ENCODE measurements at places on chromosomes 7 and 10.
A peak's percentile ranks its signal among the peaks of the same experiment; 100 is the strongest.

DNA sequence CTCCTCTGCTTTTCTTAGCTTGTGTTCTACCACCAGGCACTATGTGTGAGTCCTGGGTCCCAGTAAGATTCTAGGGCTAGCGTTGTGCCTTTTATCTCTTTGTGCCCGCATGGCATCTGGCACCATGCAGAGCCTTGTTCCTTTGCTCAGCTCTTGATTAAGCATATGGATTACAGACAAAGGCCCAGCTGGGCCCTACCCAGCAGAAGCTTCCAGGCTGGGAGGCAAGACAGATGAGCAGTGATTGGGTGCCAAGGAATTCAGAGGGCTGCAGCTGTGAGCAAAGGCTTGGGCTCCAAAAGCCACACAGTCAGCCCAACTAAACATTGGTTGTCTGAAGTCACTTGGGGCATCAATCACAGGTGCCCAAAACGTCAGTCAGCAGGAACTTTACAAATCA lies 2.0 kb downstream of the ACSM6 start:
- no peak for DNase-seq

- DNase-seq = no peak
Observed at GRCh38 chr10:63798599-63799498, 277.6 kb downstream of the REEP3 start.

GRCh38 chr7:45177801-45178200 lies 20.2 kb downstream of the RAMP3 start:
- no peak for DNase-seq

DNA sequence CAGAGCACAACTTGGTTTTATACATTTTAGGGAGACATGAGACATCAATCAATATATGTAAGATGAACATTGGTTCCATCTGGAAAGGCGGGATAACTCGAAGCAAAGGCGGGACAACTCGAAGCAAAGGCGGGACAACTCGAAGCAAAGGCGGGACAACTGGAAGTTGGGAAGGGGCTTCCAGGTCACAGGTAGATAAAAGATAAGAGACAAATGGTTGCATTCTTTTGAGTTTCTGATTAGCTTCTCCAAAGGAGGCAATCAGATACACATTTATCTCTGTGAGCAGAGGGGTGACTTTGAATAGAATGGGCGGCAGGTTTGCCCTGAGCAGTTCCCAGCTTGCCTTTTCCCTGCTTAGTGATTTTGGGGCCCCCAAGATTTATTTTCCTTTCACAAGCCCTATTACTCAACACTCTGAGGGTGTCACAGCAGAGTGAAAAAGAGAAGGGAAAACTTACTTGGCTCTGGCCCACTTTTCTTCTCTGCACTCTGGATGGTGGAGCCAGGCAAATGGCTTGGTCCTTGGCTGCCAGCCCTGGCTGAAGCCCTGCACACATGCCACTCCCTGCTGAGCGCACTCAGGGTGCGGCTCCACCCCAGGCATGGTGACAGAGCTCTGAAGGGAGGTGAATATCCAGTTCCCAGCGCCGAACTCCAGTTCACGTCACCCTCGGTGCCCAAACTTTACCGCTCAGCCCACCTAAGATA lies 46.7 kb downstream of the PARD3 start:
- no peak for DNase-seq

DNA sequence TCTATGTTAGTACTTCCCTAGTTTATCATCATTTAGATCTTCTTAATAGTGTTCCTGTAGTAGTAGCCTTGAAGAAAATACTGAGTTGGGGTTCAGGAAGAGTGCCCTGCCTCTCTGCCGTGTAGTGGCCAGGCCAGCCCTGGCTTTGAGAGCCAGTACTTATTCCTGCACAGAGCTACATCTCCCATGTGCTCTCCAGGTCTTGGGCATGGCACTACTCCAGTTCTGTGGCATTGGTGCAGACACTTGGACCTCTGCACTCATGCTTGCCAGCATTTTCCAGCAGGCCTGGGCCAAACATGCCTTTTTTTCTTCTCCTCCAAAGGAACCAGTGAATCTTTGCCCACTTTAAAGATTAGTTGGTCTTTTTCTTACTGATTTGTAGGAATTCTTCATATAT lies 5.3 kb downstream of the GNG11 start:
- no peak for DNase-seq

DNA sequence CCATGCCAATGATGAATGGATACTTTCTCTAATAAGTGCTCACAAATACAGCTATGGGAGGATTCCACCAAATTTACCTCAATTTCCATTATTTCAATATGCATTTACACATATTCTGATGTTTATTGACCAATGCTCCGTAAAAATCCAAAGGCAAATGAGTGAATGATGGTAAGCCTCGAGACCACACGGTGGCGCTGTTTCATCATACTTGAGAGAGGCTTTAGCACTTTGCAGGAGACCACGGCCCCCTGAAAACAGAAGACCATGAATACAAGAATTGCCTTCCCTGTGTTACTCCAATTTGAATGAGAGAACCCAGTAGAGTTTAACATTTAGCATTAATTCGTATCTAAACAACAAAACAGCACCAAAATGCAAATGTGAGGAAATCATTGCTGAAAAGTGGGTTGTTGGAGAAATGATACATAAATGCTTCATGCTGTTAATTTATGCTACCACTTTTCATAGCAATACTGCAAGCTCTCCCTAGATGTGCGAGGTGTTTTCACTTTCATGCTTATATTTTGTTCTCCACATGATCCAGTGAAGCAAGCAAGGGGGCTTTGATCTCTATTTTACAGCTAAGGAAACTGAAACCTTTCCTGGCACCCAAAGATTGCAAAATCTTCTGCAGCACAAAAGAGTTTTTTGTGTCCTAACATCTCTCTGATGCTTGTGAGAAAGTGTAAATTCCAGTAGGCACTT lies 35.4 kb downstream of the TRIL start:
- DNase-seq = peak; percentile 57

DNA sequence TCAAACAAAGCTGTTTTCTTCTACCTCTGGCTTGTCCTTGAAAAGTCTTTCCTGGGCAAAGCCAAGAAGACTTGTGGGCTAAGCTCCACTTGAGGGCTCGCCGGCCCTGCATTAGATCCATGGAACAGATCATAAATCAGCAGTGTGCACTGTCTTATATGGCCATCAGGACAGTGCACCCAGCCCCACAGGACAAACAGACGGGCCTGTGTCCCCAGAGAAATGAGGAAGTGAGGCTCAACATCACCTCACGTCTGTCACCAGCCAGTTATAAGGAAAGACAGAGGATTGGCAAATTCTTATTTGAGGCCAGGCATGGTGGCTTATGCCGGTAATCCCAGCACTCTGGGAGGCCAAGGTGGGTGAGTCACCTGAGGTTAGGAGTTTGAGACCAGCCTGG lies 12.3 kb upstream of the IFT22 start:
- no peak for DNase-seq

DNA sequence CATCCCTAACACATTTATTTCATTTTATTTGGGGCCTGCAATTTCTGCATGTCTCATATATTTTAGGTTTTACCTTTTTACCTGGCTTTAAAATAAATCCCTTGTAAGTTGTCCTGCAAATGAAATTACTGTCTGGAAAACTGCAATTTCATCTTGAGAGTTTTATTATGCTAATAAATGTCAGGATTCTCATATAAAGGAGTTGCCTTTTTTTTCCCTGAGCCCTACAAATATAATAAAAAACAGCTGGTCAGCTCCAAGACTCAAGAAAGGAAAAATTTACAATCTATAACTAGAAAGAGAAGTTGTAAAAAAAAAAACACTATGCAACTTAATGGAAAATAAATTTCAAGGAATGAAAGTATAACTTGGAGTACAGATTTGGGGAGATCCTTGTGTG lies 108.7 kb downstream of the SH2D4B start:
- DNase-seq = no peak

DNA sequence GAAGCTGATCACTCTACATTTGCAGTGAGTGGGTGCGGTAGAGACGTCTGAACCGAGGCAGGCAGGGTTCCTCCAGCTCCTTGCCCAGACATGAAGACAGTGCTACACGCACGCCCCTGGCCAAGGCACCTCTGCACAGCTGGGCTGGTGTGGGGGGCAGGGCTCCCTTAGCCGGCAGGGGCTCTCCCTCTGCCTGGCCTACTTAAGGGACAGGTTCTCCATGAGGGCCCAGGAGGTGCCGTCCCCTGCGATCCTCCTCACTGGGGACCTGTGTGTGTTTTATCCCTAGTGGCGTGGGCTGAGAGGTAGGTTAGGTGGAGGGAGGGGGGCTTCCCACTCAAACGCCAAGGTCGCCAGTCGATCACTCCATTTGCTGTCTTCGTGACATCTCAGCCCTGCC lies 35.3 kb downstream of the IL15RA start:
- DNase-seq = no peak

DNA sequence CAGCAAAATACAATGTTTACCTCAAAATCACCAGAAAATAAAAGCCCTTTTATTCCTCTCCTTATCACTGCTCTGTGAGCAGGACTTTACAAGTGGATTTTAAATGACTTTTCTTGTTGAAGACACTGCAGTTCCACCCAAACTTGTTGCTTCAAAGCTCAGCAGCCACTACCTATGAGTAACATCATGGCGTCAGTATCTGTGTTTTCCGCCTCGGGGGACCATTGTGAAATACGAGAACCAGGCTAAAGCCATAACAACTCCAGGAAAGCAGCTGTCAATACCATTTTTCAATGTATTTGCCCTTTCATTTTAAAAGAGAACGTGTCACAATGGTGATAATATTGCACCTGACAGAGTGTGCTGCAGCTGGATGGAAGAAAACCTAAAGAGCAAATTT lies 284.0 kb upstream of the RNF32 start:
- DNase-seq = no peak

- DNase-seq = no peak
Observed at GRCh38 chr7:118104812-118105441, 79.0 kb upstream of the LSM8 start.

DNA sequence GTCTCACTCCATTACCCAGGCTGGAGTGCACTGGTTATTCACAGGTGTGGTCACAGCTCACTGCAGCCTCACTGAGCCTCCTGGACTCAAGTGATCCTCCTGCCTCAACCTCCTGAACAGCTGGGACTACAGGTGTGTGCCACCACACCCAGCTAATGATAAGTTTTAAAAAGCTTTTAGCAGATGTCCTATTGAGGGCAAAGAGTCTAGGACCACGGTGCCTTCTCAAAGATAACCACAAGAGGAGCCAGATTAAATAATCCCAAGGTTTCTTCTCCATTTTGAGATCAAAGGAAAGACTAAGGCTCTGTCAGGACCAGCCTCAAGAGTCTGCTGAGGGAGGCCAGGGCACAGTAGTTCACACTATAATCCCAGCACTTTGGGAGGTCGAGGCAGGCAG lies 4.7 kb downstream of the ATP5MF start:
- DNase-seq = no peak

DNA sequence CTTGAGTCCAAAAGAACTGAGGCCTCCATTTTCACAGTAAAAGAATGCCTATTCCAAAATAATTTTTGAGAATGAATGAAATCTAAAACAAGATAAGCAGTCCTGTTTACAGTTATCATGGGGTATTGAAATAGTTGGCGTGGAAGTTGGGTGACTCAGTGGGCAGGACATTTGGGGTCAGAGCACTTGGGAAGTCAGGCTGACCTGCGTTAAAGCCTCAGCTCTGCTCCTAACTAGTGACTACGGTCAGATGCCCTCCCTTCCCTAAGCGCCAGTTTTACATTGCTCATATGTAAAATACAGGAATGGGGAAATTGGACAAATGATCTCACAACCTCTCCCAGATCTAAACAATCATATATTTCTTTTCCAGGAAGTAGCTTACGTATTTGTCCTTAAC lies 2.3 kb upstream of the PAPSS2 start:
- DNase-seq = no peak

DNA sequence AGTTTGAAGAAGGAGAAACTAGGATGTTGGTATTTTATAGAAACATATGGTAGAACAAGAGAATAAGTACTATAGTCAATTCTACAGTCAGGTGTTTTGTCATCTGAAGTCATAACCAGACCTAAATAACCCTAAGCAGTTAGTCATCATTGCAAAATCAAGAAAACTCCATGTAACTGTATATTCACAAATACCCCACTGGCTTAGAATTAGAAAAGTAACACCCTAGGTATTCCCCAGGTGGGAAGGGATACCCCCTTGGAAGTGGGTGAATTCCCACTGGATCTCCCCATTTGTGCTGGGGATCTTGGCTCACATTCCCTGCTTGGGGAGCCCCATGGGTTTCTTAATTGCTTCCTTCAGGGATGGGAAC lies 45.9 kb upstream of the ITGB8 start:
- no peak for DNase-seq

Data from activated CD4-positive, alpha-beta T cell treated with anti-CD3 and anti-CD28 coated beads, Interleukin-2, amount 50 U/mL, for 1 hour (primary cell).